ENCODE measurements at places on chromosomes 3 and 15.

- no peak overlapping the region for H3K4me3 ChIP-seq
- no peaks in the 10 kb centered on the region for H3K27me3 ChIP-seq
- H3K27ac ChIP-seq = no peak overlapping the region
- DNase-seq = no peak
- H3K36me3 ChIP-seq = no peaks in the 10 kb centered on the region
Measured at GRCh38 chr3:152957491-152957890, 122.6 kb downstream of the P2RY1 start.

GRCh38 chr15:28885128-28885629, 595 bp upstream of the APBA2 start:
- no peaks in the 10 kb centered on the region for H3K4me1 ChIP-seq
- H3K27me3 ChIP-seq = no peaks in the 10 kb centered on the region
- DNase-seq = no peak
- no peaks in the 10 kb centered on the region for H3K36me3 ChIP-seq
- no peak overlapping the region for H3K27ac ChIP-seq

- H3K27ac ChIP-seq = no peak overlapping the region
- H3K4me3 ChIP-seq = no peak overlapping the region
- no peaks in the 10 kb centered on the region for H3K36me3 ChIP-seq
- no peaks in the 10 kb centered on the region for H3K27me3 ChIP-seq
Measured at GRCh38 chr3:71984843-71985613, 200.1 kb upstream of the PROK2 start.

DNA sequence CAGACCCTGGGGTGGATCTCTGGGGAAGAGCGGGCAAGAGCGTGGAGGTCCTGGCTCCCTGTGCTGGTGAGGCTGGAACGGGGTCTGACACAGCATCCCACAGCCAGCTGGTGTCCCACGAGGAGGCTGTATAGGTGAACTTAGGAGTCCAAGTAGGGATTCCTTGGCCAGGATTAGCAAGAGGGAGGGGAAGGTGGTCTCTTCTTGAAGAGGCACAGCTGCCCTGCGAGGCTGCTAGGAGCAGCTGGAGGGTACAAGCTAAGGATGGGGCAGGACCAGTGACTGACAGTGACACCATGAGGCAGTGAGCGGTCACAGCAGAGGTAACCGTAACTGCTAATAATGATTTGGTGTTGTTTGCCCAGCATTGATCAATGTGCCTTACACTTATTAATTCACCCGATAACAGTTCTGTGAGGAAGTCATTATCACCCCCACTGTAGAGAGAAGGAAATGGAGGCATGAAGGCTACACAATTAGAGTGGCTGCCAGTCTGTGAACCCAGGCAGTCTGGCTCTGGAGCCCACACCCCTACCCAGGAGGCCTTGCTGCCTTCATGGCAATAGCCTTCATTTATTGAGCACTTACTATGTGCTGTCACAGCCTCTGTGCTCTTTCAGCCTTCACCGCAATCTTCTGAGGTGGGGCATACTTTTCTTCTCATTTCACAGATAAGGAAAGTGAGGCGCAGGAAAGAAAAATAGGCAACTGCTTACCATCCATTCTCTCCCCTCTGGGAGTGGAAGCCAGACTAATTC, 59.4 kb downstream of the TMEM44 start:
- peak; percentile 50 for DNase-seq
- H3K36me3 ChIP-seq = no peaks in the 10 kb centered on the region
- no peak overlapping the region for H3K4me3 ChIP-seq
- no peaks in the 10 kb centered on the region for H3K27me3 ChIP-seq
- peaks cover 8% of the 10 kb centered on the region for H3K4me1 ChIP-seq

GRCh38 chr3:12541625-12542024, 3.7 kb downstream of the MKRN2OS start:
- DNase-seq = peak; percentile 52
- no peaks in the 10 kb centered on the region for H3K27me3 ChIP-seq
- no peak overlapping the region for H3K27ac ChIP-seq
- H3K4me1 ChIP-seq = no peaks in the 10 kb centered on the region

GRCh38 chr3:178482981-178483380, 53.3 kb upstream of the KCNMB2 start:
- no peaks in the 10 kb centered on the region for H3K36me3 ChIP-seq
- peaks cover 10% of the 10 kb centered on the region for H3K4me1 ChIP-seq
- DNase-seq = peak; percentile 86
- H3K27me3 ChIP-seq = no peaks in the 10 kb centered on the region
- peak overlapping the region; percentile 29 for H3K27ac ChIP-seq

DNA sequence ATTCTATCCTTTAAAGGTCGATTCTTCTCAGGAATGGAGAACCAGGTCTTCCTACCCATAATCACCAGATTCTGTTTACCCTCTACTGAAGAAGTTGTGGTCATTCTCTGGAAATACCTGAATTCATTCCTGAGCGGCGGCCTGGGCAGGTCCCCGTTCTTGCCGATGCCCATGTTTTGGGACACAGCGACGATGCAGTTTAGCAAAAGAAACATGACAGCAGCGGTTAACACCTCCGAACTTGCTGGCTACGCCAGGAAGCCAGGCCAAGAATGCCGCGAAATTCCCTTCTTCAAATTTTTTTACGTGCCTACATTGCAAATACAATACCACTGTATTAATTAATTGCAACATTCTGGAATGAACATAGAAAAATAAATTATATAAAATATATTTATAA, 1.4 kb downstream of the DHFR2 start:
- H3K27me3 ChIP-seq = no peaks in the 10 kb centered on the region
- peaks cover 8% of the 10 kb centered on the region for H3K4me1 ChIP-seq
- no peaks in the 10 kb centered on the region for H3K36me3 ChIP-seq
- no peak for DNase-seq

GRCh38 chr3:71180524-71180923, 403.0 kb downstream of the FOXP1 start:
- peak overlapping the region; percentile 49 for H3K27ac ChIP-seq
- H3K4me3 ChIP-seq = no peak overlapping the region
- DNase-seq = peak; percentile 23
- H3K36me3 ChIP-seq = no peaks in the 10 kb centered on the region

GRCh38 chr15:51450001-51450400, 108.5 kb downstream of the GLDN start:
- H3K4me3 ChIP-seq = no peak overlapping the region
- H3K27ac ChIP-seq = no peak overlapping the region
- H3K4me1 ChIP-seq = no peaks in the 10 kb centered on the region
- H3K36me3 ChIP-seq = peaks cover 8% of the 10 kb centered on the region

GRCh38 chr15:27339138-27339537, 368.2 kb downstream of the GABRG3 start:
- H3K27ac ChIP-seq = no peak overlapping the region
- H3K4me1 ChIP-seq = no peaks in the 10 kb centered on the region

DNA sequence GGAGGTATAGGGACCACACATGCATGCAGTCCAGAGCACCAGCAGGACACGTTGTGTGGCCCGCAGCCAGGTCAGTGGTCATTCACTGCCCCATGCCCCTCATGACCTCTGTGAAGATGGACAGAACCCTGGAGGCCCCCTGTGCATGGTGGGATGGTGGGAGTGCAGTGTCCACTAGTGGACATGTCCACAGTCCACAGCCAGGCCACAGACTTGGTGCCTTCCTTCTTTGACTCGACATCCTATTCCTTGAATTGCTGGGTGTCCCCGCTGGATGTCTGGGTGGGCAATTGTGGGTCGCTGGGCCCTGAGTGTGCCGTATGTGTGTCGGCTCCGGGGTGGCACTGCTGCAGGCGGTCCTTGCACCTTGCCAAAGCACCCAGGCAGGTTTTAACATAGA, 35.7 kb downstream of the KLF15 start:
- no peaks in the 10 kb centered on the region for H3K4me1 ChIP-seq
- no peaks in the 10 kb centered on the region for H3K27me3 ChIP-seq
- no peak overlapping the region for H3K27ac ChIP-seq
- H3K4me3 ChIP-seq = no peak overlapping the region

DNA sequence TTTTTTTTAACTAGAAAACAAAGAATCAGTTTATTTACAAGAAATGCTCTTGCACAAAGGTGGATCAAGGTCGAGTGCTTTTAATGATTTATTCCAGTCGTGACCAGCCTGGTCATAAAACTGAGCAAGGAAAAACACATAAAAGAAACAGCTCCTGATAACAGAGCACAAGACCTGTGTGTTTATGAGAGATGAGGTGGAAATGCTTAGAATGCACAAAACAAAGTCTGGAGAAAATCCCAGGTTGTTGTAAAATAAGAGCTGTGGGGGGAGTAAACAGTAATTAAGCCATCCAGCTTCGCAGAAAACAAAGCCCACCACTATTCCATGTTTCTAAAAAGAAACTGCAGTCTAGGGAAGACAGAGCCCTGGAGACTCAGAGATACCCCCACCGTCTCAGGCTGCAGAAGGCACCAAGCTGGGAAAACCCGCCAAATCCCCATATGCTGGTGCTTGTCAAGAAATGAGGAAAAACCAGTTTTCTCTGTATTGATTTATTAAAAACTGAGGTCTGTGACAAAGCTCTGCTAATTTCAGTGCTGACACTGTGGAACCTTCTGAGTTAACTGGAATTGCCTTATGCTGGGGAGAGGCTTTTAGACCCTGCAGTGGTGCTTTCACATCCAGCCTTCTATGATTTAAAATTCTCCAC, 139.3 kb downstream of the ADAMTS17 start:
- H3K27me3 ChIP-seq = no peaks in the 10 kb centered on the region
- DNase-seq = no peak
- no peak overlapping the region for H3K4me3 ChIP-seq
- H3K4me1 ChIP-seq = peaks cover 10% of the 10 kb centered on the region
- H3K27ac ChIP-seq = no peak overlapping the region
- H3K36me3 ChIP-seq = no peaks in the 10 kb centered on the region

- no peaks in the 10 kb centered on the region for H3K4me1 ChIP-seq
- H3K36me3 ChIP-seq = no peaks in the 10 kb centered on the region
- no peak for DNase-seq
- H3K27me3 ChIP-seq = no peaks in the 10 kb centered on the region
- no peak overlapping the region for H3K4me3 ChIP-seq
Measured at GRCh38 chr15:49721091-49721490, 100.2 kb downstream of the DTWD1 start.

- H3K27me3 ChIP-seq = no peaks in the 10 kb centered on the region
- H3K4me3 ChIP-seq = no peak overlapping the region
- no peak for DNase-seq
- H3K36me3 ChIP-seq = no peaks in the 10 kb centered on the region
Measured at GRCh38 chr3:54421943-54422342, 299.6 kb downstream of the CACNA2D3 start.

- no peak overlapping the region for H3K27ac ChIP-seq
- DNase-seq = no peak
- H3K4me3 ChIP-seq = no peak overlapping the region
- no peaks in the 10 kb centered on the region for H3K36me3 ChIP-seq
- H3K4me1 ChIP-seq = no peaks in the 10 kb centered on the region
Measured at GRCh38 chr3:21894459-21895340, 143.7 kb upstream of the ZNF385D start.

DNA sequence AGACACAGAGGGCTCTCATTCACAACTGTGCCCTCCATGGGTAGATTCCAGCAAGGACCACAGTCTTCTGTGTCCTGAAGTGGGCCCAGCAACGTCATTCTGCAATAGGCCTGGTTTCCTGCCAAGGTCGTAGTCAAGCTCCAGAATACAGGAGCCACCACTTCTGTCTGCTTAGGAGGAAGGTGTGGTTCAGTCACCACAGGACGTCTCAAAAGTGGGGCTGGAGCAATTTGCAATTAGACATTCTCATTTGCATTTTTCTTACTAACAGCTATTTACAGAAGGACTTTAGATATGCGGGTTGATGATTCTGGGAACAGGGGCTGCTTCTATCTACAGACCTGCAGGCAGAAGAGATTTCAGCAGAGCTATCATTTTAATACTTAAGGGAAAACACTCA, 58.7 kb upstream of the MYRIP start:
- H3K27me3 ChIP-seq = no peaks in the 10 kb centered on the region
- H3K4me1 ChIP-seq = no peaks in the 10 kb centered on the region
- H3K27ac ChIP-seq = no peak overlapping the region
- H3K36me3 ChIP-seq = no peaks in the 10 kb centered on the region
- peak; percentile 38 for DNase-seq

DNA sequence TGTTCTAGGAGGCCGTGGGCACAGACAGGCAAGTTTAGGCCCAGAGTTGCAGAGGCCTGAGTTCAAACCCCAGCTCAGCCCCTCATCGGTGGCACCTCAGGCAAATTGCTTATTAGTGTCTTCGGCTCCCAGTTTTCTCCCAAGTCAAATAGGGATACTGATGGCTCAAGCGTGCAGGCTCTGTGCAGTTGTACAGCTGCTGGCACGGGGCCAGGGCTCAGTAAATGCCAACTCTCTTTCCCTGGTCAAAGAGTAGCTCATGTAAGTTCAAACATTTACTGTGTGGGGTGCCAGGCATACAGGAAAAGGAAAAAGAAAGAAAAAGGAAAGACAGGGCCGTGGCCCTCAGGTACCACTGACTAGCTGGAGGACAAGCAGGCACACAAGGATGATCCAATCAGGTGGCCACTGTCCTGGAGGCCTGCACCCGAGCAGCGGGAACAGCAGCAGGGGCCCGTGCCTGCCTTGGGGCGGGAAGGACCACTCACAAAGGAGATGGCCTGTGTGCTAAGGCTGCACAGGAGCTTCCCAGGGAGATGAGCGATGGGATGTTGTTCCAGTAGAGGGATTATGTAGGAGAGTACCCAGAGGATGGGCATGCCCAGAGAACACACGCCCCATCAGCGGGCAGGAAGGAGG, 70.8 kb downstream of the TBC1D2B start:
- H3K27ac ChIP-seq = no peak overlapping the region
- H3K4me1 ChIP-seq = peaks cover 36% of the 10 kb centered on the region
- H3K4me3 ChIP-seq = no peak overlapping the region
- peak; percentile 67 for DNase-seq
- H3K27me3 ChIP-seq = no peaks in the 10 kb centered on the region
- H3K36me3 ChIP-seq = peaks cover 30% of the 10 kb centered on the region

GRCh38 chr15:35907511-35907910, 361.5 kb upstream of the DPH6 start:
- no peak overlapping the region for H3K27ac ChIP-seq
- no peak overlapping the region for H3K4me3 ChIP-seq
- H3K4me1 ChIP-seq = no peaks in the 10 kb centered on the region
- H3K36me3 ChIP-seq = no peaks in the 10 kb centered on the region

- no peak for DNase-seq
- H3K4me3 ChIP-seq = no peak overlapping the region
- H3K4me1 ChIP-seq = peaks cover 7% of the 10 kb centered on the region
- H3K36me3 ChIP-seq = no peaks in the 10 kb centered on the region
Measured at GRCh38 chr3:45555666-45556065, 38.9 kb upstream of the LIMD1 start.

DNA sequence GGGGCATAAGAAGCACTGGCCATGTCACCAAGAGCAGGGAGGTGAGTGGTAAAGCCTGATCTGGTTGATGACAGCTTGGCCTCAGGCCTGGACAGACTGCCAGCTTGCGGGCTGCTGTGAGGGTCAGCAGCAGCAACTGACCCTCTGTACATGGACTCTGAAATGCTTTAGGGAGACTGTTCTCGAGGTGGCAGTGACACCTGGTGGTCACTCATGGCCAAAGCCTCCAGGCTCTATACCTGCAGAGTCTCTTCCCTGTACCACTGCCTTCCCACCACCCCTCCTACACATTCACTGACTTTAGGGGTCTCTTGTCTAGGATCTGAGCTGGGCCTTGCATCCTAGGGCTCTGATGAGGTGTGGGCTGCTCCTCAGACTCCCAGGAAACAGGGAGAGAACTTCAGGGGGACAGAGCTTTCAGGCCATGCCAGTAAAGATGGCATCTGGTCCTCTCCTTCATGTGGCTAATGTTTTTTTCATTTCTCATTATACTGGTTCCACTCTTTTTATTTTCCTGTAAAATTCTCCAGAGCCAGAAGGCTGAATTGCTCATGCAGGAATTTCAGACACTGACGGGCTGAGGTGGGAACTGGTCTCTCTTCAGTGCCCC, 17.2 kb upstream of the TIMP4 start:
- no peak overlapping the region for H3K27ac ChIP-seq
- H3K4me3 ChIP-seq = no peak overlapping the region
- DNase-seq = peak; percentile 63
- H3K4me1 ChIP-seq = peaks cover 31% of the 10 kb centered on the region
- H3K27me3 ChIP-seq = no peaks in the 10 kb centered on the region

- peaks cover 42% of the 10 kb centered on the region for H3K4me1 ChIP-seq
- no peaks in the 10 kb centered on the region for H3K36me3 ChIP-seq
- no peak overlapping the region for H3K27ac ChIP-seq
Measured at GRCh38 chr3:138367326-138367850, 19.0 kb downstream of the MRAS start.
